H1 (cell line): ENCODE measurements at places on chromosomes 1 and 21. TPM values are rescaled to one million over a fixed set of nuclear protein-coding genes. Genes with fewer than 3 reads are reported as not detected.

- DNase-seq: no peak
Measured at GRCh38 chr1:160756849-160757201, 17.8 kb downstream of the SLAMF7 start.

GRCh38 chr1:145828367-145829026 lies 4.5 kb downstream of the POLR3C start:
- no peak for DNase-seq

- no peak for DNase-seq
Measured at GRCh38 chr1:168582688-168583336, 6.4 kb downstream of the XCL1 start.

DNA sequence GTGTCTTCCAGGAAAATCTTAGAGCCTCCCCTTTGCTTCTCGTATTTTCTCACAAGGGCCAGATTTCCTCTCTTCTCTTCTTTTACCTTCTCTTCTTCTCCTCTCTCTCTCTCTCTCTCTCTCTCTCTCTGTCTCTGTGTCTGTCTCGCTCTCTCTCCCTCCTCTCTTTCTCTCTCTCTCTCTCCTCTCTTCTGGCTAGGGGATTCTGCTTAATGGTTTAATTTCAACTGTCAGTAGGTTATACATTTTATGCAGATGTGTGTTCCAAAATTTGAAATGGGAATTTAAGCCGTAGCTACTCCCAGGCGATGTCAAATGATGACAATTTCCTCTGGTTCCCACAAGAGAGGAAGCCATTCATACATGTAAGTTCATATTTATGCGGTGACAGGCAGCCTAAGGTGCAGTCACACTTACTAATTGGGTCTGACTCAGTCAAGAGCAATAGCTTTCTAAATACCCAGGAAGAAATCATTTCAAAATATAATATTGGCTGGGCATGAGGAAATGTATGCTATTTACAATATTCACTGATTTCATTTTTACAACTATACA lies 1.4 kb downstream of the DSCAM start:
- no peak for DNase-seq

Gene CEP170
- 97.2 and 102 TPM in 2 replicates for total RNA-seq

Gene PIP5K1A
- 72.5 and 87.5 TPM in 2 replicates for total RNA-seq

Gene CRB1
- total RNA-seq: 0.19 TPM in 1 of 2 replicates, not detected in the other

DNA sequence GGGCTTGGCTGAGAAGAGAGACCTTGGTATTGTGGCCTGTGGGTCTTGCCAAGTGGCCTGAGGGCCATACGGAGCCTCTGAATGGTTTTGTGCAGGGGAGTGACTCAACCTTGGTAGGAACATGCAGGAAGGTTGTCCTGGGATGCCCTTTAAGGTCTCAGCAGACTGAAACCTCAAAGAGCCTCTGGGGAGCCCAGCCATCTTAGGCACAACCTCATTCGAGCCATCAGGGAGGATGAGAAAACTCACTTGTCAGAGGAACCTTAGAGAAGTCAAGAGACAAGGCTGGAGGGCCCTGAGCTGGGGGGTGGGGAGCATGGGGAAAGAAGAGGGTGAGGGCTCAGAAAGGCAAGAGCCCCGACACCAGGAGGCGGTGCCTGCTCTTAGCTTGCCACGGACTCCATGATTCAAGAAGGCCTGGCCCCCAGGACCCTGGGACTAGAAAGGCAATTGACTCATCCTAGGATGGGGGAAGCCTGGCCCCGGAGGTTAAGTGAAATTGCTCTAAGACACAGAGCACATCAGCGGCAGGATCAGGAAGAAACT lies 13.0 kb downstream of the IFI6 start:
- DNase-seq: no peak

GRCh38 chr1:226034482-226034881 lies 28.0 kb upstream of the H3-3A start:
- no peak for DNase-seq

DNA sequence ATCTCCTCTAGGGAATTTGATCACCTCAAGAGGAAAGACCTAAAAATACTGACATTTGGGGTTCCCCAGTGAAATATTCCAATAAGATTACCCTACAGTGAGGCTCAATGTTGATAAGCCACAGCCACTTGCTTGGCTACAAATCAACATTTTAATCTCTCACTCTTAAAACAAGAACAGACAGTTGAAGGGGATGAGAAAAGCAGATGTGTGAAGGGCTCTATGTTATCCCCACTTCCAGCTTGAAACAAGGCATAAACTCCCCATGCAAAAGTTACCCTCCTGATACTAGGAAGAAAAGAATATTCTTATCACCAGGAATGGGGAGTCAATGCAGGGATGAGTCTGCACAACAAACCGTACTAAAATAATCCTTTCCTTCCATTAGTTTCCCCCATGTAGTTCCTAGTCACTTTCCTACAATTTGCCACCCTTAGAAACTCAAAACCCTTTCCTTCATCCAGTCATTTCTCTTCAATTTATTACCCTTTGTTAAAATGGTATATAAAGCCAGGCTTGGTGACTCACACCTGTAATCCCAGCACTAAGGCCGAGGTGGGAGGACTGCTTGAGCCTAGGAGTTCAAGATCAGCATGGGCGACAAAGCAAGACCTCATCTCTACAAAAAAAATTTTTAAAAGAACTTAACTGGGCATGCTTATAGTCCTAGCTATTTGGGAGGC lies 29.5 kb downstream of the LPGAT1 start:
- DNase-seq: no peak

DNA sequence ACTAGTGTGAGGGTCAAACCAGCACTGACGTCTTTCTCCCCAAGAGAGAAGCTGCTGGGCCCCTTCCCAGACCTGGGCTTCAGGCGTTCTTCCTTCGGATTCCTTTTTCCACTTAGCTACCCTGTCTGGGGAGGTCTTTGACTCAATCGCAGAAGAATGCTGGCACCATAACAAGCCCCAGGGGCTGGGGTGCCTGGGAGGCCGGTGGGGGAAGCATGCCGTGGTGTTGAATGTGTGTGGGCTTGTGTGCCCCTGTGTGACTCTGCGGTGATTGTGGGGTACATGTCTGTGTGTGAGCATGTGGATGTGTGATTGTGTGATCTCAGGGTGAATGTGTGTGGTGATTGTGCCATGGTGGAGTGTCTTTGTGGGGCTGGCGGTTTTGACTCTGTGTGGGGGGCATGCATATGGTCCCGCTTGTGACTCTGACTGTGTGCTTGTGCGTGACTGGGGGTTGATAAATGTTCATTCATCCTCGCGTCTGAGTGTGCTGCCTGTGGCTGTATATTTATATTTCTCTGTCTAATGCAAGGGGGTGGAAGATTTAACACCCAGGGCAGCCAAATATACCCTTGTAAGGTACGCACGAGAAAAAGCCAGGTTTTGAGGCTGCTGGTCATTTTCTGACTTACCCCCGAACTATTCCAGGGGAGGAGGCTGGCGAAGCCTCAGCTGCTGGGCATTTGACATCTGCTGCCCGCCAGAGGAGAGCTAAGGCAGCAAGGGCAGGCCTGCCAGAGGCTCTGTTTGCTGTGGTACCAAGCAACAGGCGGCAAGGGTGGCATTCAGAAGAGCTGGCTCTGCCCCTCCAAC lies 1.1 kb upstream of the SYNC start:
- DNase-seq: no peak

Gene ADIPOR1
- 69.2 and 69.8 TPM in 2 replicates for total RNA-seq

DNA sequence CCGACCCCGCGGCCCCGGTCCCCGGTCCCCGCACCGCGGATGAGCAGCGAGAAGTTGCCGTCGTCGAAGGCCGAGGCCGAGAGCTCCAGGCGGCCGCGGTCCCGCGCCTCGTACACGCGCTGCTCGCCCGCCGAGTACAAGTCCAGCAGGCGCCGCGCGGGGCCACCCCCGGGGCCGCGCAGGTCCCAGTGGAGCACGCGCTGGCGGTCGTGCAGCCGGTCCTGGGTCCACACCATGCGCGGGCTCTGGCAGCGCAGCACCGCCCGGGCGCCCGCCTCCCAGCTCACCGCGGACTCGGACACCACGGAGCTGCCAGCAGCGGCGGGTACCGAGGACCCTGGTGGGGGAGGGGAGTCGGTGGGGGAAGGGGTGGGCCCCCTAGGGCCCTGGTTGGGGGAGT lies 2.9 kb downstream of the MXRA8 start:
- DNase-seq: no peak

GRCh38 chr1:172993640-172994039 lies 57.1 kb downstream of the TNFSF18 start:
- DNase-seq: no peak

Gene OVAAL
- not detected in 2 replicates for total RNA-seq

DNA sequence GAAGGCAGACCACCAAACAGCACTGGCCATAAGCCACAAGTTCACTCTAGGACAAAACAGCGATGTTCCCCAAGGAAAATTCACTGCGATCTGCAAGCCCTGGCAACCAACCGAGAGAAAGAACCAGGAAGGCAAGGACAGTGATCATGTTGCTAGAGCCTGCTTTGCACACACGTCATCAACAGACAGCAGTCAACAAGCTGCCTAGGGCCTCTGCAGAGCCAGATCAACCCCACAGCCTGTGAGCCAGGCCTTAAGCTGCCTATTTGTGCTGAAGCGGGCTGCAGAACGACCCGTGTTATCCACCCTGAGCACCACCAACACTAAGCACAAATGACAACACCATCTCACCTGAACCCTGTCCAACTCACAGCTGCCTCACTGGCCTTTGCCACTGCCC lies 6.2 kb upstream of the YRDC start:
- no peak for DNase-seq

- DNase-seq: no peak
Measured at GRCh38 chr1:185998391-185998790, 264.2 kb downstream of the HMCN1 start.

DNA sequence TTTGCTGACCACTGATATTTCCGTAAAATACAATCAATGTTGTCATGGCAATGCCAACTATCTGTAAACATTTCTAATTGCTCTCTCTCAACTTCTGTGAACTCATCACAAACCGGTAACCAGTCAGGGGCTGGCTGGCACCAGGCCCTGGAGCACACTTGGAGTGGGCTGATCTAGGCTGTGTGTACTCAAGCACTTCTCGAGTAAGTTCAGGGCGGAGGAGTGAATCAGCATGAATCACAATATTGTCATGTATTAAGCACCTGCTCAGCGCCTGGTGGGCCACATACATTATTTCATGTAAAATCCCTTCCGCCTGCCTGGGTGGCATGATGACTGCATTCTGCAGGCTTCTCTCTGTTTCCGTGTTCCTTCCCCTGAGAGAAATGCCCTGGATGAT lies 212.4 kb downstream of the FOXD2 start:
- no peak for DNase-seq

GRCh38 chr1:110765640-110766335 lies 91.0 kb upstream of the KCNA3 start:
- DNase-seq: no peak

Gene ZC3H11A
- total RNA-seq: 102 and 105 TPM in 2 replicates

- no peak for DNase-seq
Measured at GRCh38 chr1:181028196-181028595, 5.5 kb upstream of the STX6 start.

Gene C21orf91
- total RNA-seq: 33.6 and 33.9 TPM in 2 replicates

DNA sequence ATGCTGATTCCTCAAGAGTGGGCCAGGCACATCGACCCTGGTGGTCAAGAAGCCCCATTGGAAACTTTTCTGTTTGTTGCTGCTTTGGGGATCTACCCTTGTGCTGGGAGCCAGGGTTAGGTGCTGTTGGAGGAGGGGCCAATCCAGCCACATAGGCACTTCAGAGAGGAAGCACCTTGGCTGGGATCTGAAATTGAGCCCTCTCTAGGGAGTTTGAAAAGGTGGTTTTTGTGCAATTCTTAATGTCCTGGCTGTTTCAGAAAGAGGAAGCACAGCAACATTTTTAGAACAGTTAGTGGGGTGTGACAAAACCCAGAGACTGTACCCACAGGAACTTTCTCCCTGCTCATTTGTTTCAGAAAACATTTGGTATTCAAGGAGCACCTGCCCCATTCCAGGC lies 17.2 kb upstream of the BEND5 start:
- no peak for DNase-seq

- DNase-seq: no peak
Measured at GRCh38 chr21:31945141-31945540, 72.3 kb downstream of the HUNK start.

DNA sequence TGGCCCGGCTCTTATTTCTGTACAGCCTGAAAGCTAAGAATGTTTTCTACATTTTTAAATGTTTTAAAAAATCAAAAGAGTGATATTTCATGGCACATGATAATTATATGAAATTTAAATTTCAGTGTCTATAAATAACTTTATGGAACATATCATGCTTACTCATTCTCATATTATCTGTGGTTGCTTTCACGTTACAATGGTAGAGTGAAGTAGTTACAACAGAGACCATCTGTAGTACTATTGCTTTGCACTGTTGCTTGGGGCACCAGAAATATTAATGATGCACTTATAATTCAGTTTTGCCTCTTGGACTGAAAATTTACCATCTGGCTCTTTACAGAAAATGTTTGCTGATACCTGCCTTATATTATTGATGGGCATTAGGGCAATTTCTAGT lies 481.6 kb downstream of the PLPP3 start:
- no peak for DNase-seq

Gene ZBTB37
- total RNA-seq: 11.3 and 12.5 TPM in 2 replicates

DNA sequence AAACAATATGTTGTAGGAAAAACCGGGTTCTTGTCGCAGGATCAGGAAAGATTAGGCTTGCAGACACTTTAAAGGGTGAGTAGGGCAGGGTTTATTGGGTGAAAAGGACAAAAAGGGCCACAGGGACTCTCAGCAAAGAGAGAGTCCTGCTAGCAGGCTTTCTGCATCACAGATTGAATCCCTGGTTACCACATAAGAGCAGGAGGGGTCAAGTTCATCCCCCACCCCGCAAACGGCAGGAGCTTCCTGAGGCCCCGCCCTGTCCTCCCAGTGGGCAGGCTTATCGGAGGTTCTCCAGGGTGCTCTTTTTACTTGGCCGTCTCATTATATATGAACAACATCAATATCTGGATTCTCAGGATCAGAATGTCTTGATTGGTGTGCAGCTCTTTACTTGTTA lies 47.7 kb downstream of the SYCP1 start:
- DNase-seq: no peak
